ENCODE measurements at places on chromosomes 7 and 10. TPM values are rescaled to one million over a fixed set of nuclear protein-coding genes. Genes with fewer than 3 reads are reported as not detected.

The GIMAP4 gene
- 88.3 TPM for total RNA-seq

The TCF7L2 gene
- total RNA-seq: 1.5 TPM

GRCh38 chr7:123047955-123048354 lies 52.5 kb upstream of the TAS2R16 start:
- DNase-seq: no peak

GRCh38 chr7:115409682-115410433 lies 488.0 kb downstream of the MDFIC start:
- no peak for DNase-seq

GRCh38 chr7:39434012-39434411 lies 132.2 kb upstream of the YAE1 start:
- DNase-seq: no peak

DNA sequence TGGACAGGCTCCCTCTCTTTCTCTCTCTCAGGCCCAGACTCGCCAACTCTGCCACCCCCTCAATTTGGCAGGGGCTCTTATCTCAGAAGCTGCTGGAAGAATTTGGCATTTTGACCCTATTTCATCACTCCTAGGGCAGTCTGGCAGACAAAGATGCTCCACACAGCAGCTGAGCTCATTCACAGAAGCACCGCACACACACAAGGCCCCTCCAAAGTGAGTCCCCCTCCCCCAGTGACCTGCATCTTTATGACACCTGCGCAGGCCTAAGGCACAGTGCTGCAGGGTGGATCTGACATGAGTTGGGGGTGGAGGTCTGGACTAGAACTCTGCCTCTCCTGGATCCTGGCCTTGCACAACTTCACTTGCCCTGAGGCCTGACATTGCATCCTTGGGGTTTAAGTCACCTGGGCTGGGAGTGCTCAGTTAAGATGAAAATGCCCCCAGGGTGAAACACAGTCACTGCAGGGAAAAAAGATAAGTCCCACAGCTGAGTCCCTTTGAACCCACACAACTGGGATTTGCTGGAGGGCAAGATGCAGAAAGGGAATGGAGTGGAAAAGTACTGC lies 41.1 kb upstream of the DUSP5 start:
- DNase-seq: no peak
